ENCODE measurements at places on chromosomes 6 and 20. TPM values are rescaled to one million over a fixed set of nuclear protein-coding genes. Genes with fewer than 3 reads are reported as not detected.
A peak's percentile ranks its signal among the peaks of the same experiment; 100 is the strongest.

DNA sequence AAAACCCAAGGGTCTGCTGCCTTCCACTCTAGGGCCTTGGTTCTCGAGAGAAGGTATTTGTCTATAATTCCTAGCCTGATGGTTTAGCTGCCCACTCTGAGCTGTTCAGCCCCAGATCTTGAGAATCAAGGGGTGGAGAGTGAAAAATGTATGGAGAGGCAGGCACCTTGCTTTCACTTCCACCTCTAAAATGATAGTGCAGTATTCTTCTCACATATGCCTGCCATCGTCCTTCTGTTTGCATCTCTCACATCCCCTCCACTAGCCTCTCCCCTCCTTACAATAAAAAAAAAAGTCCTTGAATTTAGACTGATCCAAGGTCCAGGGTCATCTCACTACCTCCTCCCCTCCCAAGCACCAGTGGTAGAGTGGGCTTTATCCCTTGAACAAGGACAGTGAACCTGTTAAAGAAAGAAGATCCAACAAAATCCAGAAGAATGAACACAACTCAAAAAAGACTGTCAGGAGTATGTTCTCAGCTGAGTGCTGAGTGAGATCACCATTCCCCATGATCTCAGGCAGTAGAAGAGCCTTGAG, 104.2 kb downstream of the HIVEP1 start:
- no peak for DNase-seq

- DNase-seq = no peak
Observed at GRCh38 chr6:97668716-97669115, 385.7 kb upstream of the MMS22L start.

DNA sequence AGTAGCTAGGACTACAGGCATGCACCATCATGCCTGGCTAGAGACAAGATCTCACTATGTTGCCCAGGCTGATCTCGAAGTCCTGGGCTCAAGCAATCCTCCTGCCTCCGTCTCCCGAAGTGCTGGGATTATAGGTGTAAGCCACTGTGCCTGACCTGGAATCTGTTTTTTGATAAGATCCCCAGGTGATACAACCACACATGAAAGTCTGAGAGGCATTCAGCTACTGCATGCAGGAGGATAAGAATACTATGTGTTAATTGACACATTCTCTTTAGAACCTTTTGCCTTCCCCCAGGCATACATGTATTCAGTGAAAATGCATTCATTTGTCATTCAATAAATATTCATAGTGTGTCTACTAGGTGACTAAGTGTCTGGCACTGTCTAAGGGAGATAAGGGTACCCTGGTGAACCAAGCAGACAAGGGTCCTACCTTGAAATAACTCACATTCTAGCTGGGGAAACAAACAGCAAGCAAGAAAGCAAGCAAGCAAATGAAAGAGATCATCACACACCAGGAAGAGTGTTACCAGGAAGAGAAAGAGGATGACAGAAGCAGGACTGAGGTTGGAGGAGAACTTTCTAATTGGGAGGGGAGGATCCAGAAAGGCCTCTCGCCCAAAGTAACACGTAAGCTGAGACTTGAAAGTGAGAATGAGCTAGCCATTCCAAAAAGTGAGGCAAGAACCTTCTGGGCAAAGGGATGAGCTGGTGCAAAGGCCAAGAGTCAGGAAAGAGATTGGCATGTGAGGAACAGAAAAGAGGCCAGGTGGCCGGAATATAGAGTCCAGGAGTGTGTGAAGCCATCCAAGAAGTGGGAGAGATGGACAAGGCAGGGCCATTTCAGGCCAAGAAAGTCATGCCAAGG, 6.5 kb downstream of the GFOD1 start:
- DNase-seq = peak; percentile 9

GRCh38 chr6:45504947-45505346, 127.2 kb upstream of the SUPT3H start:
- DNase-seq = peak; percentile 44

DNA sequence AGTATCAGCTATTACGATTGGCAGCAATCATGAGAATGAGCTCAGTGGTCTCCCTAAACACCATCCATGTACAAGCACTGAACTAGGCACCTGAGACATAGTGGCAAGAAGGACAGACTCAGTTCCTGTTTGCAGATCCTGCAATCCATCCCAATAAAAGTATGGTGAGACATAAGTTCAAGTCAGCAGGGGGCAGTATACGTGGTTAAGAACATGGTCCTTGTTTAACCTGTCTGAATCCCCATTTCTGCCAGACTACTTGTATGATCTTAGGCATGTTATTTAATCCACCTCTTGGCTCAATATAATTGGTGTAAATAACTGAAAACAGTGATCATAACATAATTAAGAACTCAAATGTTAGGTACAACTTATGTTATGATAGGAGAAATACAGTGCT, 33.2 kb upstream of the PNISR start:
- peak; percentile 23 for DNase-seq

DNA sequence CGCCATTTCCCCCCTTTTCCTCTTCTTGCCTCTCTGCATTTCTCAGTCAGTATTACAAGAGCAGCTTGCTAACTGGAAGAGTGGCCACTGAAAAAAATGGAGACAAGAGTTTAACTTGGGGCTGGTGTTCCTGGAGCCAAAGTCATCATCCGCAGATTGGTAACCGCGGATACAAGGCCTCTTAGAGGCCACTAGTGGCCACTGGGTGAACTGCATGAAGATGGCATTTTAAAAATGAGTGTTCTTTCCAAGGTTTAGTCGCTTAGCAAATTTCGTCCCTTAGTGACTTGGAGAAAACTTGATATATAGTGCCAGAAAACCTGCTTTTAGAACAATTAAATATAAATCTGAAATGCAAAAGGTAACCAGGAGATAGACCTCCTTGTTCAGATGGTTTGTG, 4.8 kb downstream of the F13A1 start:
- peak; percentile 32 for DNase-seq

DNA sequence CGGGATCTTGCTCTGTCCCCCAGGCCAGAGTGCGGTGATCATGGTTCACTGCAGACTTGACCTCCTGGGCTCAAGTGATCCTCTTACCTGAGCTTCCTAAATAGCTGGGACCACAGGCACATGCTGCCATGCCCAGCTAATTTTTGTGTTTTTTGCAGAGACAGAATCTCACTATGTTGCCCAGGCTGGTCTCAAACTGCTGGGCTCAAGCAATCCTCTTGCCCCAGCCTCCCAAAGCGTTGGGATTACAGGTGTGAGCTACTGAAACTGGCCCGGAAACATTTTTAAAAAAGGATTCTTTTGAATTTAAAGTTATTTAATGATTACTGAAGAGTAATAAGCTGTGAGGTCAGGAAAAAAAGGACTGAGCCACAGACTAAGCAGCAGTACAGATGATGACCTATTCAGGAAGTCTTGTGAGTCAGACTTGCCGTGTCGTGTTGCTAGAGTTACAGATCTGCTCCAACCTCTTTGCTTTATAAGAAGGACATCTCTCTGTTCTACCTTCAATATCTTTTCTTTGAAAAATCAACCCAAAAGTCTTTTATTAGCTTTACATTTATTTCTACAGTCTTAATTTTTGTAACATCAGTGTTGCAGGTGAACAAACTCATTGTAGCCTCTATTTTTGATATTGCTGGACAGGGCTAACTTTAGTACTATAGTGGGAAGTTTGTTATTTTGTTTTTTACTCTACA, 108.7 kb downstream of the NCOA3 start:
- DNase-seq = peak; percentile 67

DNA sequence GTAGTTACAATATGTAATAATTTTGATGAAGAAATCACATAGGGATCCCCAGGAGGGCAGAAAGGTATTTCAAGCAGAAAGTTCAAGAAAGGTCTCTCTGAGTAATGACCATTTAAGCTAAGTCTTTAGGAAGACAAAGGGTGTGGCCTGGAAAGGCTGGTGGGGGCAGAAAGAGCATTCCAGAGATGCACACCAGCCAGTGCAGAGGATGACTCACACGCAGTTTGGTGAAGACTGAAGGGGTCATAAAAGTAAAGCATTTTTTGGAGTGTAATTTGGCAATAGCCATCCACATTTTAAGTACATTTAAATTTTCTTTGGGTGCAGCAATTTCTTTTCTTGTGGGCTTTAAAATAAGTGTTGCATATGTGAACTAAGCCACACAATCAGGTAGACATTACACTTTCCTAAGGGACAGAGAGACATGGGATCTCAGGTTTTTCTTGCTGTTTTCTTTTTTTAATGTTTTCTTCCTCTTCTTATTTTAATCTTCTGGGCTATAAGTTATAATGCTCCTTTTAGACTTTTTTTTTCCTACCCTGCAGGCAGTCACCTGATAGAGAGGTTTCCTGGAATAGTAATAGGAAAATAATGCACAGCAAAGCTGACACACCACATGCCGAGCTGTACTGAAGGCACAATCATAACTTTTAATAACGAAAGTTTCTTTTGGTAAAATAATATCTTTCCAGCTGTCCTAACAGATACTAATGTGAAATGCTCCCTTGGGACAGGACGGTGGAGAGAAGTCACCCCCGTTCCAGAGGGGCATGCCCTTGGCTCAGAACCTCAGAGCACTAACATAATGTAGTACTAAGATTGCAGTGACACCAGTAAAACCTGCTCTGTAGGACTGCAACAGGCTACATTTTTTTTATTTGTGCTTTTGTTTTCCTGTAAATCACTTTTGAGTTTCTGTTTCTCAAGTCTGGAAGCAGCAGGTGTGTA, 49.6 kb upstream of the PTPRK start:
- DNase-seq = peak; percentile 42

DNA sequence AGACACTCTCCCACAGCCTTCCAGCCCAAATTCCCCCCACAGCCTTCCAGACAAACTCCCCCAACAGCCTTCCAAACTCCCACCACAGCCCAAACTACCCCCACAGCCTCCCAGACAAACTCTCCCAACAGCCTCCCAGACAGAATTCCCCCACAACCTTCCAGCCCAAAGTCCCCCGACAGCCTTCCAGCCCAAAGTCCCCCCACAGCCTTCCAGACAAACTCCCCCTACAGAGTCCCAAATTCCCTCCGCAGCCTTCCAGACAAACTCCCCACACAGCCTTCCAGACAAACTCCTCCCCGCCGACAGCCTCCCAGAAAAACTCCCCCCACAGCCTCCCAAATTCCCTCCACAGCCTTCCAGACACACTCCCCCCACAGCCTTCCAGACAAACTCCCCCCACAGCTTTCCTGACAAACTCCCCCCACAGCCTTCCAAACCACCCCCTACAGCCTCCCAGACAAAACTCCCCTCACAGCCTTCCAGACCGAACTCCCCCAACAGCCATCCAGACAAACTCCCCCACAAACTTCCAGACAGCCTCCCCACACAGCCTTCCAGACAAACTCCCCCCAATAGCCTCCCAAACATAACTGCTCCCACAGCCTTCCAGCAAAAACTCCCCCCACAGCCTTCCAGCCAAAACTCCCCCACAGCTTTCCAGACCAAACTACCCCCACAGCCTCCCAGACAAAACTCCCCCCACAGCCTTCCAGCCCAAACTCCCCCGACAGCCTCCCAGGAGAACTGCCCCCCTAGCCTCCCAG, 38.0 kb upstream of the SYNDIG1 start:
- no peak for DNase-seq

DNA sequence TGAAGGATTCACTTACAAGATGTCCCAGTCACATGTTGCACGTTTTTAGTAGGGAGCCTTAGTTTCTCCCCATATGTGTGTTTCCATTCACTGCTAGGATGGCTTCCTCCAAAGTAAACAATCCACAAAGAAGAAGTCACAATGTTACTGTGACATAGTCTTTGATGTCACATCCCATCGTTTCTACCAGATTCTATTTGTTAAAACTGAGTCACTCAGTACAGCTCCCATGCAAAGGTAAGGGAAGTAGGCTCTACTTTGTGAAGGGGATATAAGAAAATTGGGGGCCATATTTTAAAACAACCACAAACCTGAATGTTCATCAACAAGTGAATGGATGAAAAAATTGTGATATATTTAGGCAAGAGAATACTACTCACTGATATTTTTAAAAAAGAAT, at the start of the genes OR11A1 and OR2H1:
Gene OR11A1, minus strand, starts transcription at position 101 of the 400 bp plus-strand sequence. CDS start 29,430 bp downstream, outside the sequence.
Gene OR2H1, plus strand, starts transcription at position 185 of the 400 bp plus-strand sequence. CDS start 4,615 bp downstream, outside the sequence.
- DNase-seq = no peak

DNA sequence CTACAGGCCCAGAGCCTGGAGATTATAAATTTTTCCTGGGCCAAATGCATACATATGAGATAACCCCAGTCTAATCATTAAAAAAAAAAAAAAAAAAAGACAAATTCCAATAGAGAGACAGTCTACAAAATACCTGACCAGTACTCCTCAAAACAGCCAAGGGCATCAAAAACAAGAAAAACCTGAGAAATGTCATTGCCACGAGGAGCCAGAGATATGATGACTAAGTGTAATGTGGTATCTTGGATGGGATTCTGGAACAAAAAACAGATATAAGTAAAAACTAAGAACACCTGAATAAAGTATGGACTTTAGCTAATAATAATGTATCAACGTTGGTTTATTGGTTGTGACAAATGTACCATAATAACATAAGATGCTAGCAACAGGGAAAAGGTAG, 24.9 kb downstream of the UBE2V1 start:
- no peak for DNase-seq

- no peak for DNase-seq
Observed at GRCh38 chr6:157486572-157486971, 105.6 kb downstream of the ZDHHC14 start.

GRCh38 chr20:62056377-62056776, 9.3 kb downstream of the TAF4 start:
- DNase-seq = no peak

GRCh38 chr6:16747232-16748024, 13.8 kb downstream of the ATXN1 start:
- DNase-seq = no peak

DNA sequence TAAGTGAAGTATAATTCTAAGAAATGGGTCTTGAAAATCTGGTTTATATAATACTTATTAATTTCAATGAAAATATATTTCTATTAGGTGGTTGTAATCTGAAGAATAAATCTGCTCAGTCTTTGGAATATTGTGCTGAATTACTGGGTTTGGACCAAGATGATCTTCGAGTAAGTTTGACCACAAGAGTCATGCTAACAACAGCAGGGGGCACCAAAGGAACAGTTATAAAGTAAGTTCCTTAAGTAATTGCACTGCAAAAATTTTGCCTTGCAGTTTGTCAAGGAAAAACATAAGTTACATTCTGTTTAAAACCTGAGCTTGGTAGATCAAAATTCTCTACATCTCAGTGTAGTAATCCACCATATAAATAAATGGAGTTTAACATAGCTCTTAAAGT, 106.0 kb downstream of the MYO6 start:
- peak; percentile 42 for DNase-seq

Gene SYTL3
- 15.0 TPM for total RNA-seq

Gene USP49
- 6.9 TPM for total RNA-seq

Gene OPRM1
- total RNA-seq = not detected

Gene OR2B6
- 1.5 TPM for total RNA-seq

Gene SLC4A11
- 9.4 TPM for total RNA-seq

Gene PRDM13
- 1.3 TPM for total RNA-seq

Gene SLC35D3
- not detected for total RNA-seq

Gene SNTA1
- 5.1 TPM for total RNA-seq

Gene VPS52
- total RNA-seq = 104 TPM

Data from Calu3 (cell line).